ENCODE measurements at places on chromosomes 3 and 15.

DNA sequence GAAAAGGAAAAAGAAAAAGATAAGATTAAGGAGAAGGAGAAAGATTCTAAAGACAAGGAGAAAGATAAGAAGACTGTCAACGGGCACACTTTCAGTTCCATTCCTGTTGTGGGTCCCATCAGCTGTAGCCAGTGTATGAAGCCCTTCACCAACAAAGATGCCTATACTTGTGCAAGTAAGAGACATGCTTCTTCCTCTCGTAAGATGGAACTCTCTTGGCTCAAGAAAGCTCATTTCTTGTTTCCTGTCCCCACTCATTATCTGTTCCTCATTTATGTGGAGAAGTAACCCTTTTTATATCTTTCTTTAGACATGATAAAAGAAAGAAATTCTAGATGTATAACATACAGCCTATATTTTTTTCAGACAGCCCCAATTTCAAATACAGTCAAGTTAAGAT lies 101.4 kb downstream of the KLHL25 start:
- no peak for DNase-seq

DNA sequence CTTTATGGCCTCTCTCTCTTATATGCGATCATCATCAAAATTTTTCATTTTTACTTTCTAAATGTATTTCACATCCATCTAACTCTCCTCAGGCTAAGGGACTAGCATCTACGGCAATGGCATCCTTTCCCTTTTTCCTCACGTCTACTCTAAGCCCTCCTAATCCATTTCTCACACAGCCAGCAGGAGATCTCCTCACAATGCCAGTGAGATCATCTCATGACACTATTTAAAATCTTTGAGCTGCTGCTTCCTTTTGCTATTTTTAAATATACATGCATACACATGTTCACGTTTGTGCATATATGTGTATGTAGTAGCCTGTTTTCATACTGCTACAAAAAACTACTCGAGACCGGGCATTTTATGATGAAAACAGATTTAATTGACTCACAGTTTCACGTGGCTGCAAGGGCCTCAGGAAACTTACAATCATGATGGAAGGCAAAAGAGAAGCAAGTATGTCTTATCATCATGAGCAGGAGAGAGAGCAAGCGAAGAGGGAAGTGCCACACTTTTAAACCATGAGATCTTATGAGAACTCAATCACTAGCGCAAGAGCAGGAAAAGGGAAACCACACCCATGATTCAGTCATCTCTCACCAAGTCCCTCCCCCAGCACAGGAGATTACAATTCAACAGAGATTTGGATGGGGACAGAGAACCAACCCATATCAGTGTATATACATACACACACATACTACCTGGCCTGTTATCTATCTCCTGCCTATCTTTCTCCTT lies 599.2 kb upstream of the ROBO1 start:
- DNase-seq, result no peak

DNA sequence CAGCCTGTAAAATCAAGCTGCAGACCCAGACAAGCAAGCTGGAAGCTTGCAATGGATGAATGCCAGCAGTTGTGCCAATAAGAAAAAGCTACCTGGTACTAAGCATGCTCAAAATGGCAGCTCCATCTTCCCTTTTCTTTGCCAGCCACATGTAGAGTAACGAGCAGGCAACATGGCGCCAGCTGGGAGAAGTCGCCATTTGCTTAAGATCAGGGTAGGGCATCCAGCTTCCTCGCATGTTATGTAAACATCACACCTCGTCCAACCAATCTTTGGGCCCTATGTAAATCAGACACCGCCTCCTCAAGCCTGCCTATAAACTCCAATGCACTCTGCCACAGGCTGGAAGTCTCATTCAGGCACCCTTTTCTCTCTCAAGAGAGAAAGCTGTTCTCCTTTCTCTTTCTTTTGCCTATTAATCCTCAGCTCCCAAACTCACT lies 973.9 kb downstream of the FHIT start:
- DNase-seq, result no peak

GRCh38 chr3:178388473-178388872 lies 147.8 kb upstream of the KCNMB2 start:
- DNase-seq, result no peak

- no peak for DNase-seq
Measured at GRCh38 chr3:7734456-7734855, 767.2 kb upstream of the LMCD1 start.

- no peak for DNase-seq
Measured at GRCh38 chr3:121483290-121483689, 62.5 kb downstream of the POLQ start.

GRCh38 chr3:147680837-147681483 lies 271.8 kb downstream of the ZIC1 start:
- no peak for DNase-seq

GRCh38 chr3:10976770-10977169 lies 15.8 kb upstream of the SLC6A1 start:
- DNase-seq, result no peak

GRCh38 chr3:80836395-80836794 lies 925.0 kb downstream of the GBE1 start:
- no peak for DNase-seq

DNA sequence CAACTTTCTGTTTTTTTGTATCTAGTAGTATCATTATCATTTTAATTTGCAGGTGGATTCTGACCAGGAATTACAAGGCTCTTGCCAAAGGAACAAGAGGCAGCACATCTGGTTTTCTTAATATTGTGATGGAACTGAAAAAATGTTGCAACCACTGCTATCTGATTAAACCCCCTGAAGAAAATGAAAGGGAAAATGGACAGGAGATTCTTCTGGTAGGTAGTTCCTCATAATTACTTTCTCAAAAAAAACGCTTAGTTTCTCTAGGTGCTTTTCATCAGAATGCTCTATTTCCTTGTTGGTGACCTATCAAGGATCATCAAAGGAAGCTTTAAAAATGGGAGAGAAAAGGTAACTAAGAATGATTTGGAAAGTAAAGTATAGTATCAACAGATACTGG lies 71.6 kb downstream of the CHD2 start:
- no peak for DNase-seq

DNA sequence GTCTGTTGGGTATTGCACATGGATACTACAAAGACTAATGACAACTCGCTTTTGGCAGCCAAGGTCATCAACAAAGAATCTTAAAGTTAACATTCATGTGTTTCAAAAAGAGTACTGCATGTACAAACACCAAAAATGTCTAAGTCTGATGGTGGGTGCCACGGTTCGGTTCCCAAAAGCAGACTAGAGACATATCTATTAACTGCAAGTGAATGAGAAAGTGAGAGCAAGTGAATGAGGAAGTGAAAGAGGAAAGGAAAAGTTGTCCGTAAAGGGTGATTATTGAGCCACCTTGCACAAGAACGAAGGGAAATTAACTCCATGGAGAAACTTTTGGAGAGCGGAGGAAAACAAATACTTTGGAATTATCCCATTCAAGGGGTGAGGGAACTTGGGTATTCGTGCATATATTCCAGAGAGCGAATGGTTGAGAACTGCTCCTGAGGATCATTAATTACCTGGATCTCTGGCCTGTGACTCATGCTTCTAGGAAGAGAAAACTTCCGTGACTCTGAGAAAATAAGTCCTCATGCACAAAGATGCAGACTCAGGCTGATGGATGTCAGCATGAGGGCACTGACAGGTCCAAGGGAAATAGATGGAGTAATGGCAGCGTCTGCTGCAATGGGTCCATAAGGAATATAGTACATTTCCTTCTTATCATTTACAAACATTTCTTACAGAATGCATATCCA lies 336.5 kb upstream of the TGFBR2 start:
- DNase-seq, result no peak

GRCh38 chr3:33940149-33940548 lies 141.7 kb downstream of the PDCD6IP start:
- DNase-seq, result no peak

DNA sequence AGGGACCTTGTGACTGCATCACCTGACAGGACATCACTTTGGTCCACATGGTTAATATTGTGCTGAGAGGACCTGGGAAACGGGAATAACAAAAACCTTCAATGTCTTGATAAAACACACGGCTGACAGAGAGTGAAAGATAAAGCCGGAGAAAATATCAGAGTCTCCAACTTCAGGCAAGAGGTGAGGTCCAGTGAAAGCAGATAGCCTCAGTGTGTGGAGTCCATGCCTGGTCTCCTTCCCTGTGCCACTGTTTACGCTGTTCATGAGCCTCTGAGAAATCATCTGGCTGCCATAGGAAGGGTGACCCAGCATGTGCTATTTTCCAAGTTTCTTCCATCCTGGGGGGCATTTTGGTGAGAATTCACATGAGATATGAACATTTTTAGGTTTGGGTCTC lies 39.8 kb downstream of the CCR3 start:
- DNase-seq, result no peak

DNA sequence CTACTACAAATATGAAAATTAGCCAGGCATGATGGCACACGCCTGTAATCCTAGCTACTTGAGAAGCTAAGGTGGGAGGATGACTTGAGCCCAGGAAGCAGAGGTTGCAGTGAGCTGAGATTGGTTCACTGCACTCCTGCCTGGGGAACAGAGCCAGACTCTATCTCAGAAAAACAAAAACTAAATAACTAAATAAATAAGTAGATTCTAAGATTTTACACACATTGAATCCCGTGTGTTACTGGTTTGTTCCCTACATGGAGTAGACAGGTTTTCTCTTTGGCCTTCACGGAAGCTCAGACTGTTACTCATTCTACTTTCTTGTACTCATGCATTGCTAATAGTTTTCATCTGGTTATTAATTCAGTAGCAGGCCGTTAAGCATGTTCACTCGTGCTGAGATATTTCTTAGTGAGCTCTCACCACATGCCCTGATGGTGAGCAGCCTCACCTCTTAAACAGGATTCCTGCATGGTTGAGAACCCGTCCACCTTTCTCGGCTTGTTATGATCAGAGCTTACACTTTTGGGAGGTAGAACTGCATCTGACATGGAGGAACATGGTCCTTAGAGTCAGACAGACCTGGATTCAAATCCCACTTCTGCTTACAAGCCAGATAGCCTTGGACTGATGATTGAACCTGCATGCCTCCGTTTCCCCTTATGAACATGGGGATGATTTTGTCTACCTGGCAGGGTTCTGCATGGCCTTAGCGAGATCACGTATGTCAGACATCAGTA lies 49.1 kb downstream of the CMTM7 start:
- no peak for DNase-seq

- no peak for DNase-seq
Measured at GRCh38 chr3:29559741-29560465, 279.0 kb downstream of the RBMS3 start.

DNA sequence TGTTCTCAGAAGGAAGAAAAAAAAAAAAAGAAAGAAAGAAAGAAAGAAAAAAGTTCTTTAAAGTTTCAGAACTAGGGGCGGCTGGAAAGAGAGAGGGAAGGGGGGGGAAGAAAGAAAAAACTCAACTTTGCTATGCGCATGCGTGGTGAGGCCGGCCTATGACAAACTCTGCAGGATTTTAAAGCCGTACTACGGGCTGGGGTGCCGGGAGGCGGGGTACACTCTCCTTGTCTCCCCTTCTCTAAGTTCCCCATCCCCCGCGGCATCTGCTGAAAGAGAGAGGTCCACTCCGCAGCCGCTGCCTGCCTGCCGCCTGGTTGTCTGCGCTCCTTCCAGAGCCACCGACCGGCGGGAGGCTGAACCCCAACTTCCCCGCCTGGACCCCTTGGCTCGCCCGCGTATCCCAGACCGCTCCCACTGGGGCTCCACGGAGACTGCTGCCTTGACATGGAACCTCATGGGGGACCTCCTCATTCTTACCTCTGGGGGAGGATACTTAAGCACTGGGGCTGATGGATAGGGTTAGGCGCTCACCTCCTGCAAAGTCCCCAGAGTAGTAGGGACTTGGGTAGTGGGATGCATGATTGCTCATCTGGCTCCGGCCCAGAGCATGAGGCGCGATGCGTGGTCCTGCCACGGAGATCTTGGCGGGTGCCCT lies 1.4 kb upstream of the WNT5A start:
- no peak for DNase-seq

GRCh38 chr3:15536856-15537255 lies 15.3 kb upstream of the COLQ start:
- no peak for DNase-seq

DNA sequence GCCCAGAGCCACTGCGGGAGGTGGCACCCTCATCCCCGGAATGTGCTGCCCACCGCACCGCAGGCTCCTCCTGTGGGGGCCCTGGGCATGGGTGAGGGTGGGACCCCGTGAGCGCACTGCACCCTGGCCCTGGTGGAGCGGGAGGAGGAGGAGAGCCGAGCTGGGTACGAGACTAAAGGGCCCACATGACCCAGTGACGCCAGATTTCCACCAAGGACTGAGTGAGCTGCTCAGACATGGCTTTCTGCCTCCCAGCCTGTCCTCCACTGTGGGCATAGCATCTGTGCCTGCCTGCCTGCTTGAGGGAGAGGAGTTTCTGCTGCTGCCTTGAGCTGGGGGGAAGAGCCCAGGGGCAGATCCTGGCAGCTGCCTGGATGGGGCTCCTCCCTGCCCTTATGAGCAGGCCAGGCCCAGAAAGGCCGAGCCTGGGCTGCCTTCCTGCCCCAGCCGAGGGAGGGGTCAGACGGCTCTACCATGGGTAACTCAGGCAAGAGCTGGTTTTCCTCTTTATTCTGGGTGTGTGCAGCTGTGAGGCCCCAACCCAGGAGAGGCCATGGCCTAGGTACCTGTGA lies 88.4 kb downstream of the VGLL4 start:
- DNase-seq, result no peak

GRCh38 chr15:87628311-87628710 lies 628.2 kb downstream of the NTRK3 start:
- DNase-seq, result no peak

DNA sequence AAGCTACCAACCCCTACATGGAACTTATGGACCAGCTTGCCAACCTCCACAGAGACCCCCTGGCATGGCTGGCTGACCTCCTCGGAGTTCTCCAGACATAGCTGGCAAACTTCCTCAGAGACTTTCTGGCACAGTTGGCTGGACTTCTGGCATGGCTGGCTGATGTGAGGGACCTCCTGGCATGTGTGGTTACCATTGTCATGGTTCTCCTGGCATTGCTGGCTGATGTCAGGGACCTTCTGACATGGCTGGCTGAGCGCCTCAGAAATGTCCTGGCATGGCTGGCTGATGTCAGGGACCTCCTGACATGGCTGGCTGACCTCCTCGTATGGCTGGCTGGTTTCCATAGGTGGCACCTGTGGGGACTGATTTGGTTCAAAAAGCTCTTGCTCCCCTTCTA lies 17.5 kb downstream of the MAP1A start:
- no peak for DNase-seq

DNA sequence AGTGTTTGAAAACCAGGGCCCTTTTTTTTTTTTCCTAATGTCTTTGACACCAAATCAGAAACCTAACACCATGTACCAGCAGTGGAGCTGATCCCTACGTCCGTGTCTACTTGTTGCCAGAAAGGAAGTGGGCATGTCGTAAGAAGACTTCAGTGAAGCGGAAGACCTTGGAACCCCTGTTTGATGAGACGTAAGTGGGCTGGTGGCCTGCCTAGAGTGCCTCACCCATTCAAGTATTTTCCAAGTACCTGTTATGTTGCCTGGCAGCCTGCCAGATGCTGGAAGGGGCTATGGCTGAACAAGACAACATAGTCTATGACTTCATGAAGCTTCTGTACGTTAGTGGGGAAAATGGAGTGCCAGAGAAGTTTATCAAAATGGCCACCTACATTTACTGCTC lies 39.7 kb downstream of the ESYT3 start:
- no peak for DNase-seq

Measured in NCI-H1417 (cell line).